ENCODE measurements at places on chromosomes 3 and 15. TPM values are rescaled to one million over a fixed set of nuclear protein-coding genes. Genes with fewer than 3 reads are reported as not detected.

The SLC6A1 gene
- not detected for total RNA-seq

GRCh38 chr3:132164469-132165092 lies 129.8 kb upstream of the CPNE4 start:
- DNase-seq = peak; percentile 57

DNA sequence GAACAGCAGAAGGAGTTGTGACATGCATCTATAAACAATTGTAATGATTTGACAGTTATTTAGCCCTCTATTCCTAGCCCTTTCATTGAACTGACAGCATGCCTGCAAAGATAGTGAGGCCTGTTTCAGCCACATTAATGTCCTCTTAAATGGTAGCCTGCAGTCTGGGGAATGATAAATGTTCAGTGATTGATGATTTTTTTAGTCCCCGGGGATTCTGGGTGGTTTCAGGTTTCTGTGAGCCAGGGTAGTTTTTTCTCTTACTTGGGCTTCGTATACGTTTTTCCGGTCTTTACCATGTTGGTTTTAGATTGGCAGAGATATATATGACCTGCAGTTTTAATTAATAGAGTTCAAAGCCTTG lies 172.0 kb downstream of the TCF12 start:
- DNase-seq = no peak

- DNase-seq = no peak
These were observed 68.0 kb downstream of the TIPARP start for GRCh38 chr3:156742401-156742800.

DNA sequence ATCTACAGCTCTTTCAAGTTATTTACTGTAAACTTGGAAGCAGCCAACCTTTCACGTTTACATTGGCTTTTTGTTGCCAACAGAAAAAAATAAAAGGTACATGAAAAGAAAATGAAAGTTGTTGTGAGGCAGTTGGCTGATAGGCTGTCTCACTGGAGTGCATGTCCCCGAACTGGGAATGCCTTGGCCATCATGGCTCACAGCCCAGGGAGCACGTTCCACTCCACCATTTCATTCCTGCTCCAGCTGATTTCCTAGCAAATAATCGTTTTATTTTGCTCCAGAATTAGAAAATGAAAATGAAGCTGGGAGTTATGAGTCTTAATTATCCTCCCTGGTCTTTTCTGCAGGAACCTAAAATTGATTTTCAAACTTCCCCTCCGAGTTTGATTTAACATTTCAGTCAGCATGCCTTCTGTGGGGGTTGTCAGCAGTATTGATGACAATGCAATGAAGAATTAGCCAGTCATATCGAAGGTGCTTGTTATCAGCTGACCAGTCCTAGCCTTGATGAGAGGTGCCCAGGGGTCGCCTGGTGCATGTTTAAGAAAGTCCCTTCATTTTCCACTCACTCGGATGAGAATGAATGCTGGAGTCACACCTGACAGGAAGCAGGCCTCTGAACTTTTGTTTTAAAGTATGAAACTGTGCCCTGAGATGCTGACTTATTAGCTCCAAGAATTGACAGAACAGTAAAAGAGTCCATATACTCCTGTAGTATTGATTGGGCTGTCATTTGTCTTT lies 293.7 kb upstream of the TRIM42 start:
- no peak for DNase-seq

DNA sequence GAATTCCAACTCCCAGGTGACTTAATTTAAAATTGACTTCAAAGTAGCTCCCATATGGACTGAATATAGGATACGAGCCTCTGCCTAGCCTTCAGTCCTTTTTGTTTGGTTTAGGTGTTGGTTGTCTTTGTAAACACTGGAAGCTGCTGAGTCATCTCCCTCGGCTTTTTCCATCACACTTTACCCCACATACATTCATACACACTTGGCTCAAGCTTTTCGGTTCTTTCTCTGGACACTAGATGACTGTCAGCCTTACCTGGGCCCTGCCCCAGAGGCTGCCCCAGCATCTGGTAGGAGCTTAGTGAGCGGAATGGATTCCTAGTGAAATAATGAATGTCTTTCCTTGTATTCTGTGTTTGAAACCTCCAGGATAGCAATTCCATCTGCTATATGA lies 201.5 kb upstream of the IL12A start:
- DNase-seq = peak; percentile 94
